BJ (cell line): ENCODE measurements at places on chromosomes 2 and 18.
A peak's percentile ranks its signal among the peaks of the same experiment; 100 is the strongest.

- peak; percentile 26 for DNase-seq
These were observed 177.4 kb upstream of the CWC22 start for GRCh38 chr2:180184506-180184905.

- DNase-seq, result no peak
These were observed 2.3 kb downstream of the SFXN5 start for GRCh38 chr2:73069041-73069854.

DNA sequence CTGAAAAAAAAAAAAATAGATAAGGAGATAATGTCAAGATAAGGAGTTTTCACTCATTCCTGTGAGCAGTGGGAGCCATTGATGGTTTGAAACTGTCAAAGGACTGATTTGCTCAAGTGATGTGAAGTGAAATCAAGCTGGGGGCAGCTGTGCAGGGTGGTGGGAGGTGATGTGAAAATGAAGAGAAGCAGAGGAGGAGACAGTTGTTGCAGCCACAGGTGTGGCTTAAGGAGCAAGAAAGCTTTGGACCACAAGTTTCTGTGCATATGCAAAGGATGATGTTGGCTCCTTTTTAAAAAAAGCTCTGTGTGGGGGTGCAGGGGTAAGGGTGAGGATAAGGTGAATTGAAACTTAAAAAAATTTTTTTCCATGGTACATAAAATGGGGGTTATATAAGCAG, 8.3 kb downstream of the EFR3B start:
- DNase-seq, result no peak

DNA sequence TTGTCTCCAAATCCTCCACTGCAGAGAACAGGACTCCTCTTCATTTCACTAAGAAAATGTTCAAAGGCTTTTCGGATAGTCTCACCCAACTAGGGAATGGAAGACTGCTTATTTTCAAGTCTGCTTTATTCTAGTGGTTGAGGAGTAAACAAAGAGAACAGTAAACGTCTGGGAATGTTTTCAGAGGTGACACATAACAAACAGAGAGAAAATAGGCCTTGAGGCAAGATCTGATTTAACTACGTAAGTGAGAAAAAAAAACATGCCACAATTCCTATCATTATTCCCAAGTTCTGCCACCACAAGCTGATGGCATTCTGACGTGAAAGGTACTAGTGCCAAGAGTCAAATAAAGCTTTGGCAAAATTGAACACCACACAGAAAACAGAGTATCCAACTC, 16.7 kb upstream of the WIPF1 start:
- DNase-seq, result peak; percentile 89

DNA sequence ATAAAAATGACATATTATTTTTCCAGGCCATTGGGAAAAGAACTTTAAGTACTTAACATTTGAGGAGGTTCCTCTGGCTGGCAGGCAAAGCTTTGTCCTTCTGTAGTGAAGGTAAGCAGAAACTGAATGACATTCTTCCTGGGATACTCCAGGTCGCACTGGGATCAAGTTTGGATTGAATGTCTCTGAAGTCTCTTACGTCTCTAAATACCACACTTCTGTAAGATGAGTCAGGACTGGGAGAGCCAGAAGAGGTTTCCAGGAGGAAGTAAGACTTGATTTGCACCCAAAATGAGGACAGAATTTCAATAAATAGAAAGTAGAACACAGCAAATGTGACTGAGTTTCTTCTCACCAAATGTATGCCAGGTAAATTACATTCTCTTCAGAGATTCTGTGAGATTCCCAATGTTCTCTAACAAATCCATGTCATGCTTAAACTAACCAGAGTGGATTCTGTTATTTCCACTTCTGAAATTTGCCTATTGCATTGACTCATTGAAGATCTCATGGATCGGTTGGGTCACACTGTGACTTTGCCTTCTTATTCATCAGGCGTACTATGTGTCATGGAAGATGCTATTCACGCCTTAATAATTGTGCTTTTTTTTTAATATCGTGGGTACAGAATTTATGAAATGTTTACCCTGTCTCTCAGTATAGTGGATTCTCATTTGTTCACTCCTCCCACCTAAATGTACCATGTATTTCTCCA, 25.5 kb upstream of the VIT start:
- no peak for DNase-seq

DNA sequence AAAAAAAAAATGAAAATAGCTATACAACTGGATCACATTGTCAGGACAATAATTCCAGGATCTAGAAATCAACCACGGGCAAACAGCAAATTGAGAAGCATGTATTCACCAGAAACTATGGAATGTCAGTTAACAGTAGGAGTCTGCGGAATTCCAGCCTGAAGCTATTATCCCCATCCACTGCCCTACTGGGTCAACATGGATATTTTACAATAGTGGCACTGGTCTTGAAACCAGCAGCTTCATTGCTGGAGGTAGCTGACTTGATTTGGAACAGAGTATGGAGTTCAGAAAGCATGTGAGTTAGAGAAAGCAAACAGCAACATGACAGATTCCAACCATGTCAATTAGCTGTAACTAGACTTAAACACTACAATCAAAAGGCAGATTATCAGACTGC, 55.7 kb upstream of the PDE1A start:
- DNase-seq, result no peak

GRCh38 chr2:240957656-240958365, 40.6 kb upstream of the SNED1 start:
- DNase-seq, result no peak

DNA sequence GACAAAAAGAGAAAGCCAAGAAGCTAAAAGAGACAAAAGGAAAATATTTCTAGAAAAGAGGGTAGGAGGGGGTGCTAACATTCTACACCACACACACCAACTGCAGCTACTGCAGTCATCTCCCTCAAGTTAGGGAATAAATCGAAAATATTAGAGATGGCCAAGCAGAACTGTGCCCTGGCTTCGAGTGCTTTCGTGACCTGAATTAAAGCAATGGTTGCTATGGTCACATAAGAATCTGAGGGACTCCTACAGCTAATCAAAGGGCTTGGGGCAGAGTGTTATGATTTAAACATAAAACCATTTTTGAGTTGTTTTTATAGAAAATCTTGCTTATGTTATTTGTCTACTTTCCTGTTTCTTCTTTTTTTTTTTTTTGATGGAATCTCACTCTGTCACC, 159.6 kb upstream of the HNRNPA3 start:
- DNase-seq, result no peak

GRCh38 chr2:218014706-218015585, 12.2 kb upstream of the TNS1 start:
- no peak for DNase-seq

DNA sequence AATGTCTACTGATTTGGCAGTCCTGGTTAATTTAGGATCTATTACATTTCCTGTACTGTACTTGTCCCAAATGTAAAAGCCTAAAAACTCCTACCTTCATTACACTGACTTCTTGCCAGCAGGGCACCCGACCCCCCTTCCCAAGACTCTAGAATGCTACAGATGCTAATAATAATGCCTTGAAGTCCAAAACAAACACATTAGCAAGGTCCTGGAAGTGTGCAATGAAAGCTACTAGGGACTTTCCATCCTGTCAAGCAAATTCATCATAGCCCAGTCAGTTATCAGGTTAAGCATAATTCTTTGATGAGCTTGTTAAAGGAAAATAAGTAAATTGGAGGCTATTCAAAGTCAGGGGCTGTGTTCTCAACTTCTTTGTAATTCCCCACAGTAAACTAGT, 115.3 kb upstream of the RBBP8 start:
- no peak for DNase-seq

GRCh38 chr18:50313031-50313607, 25.6 kb upstream of the CXXC1 start:
- DNase-seq, result no peak

DNA sequence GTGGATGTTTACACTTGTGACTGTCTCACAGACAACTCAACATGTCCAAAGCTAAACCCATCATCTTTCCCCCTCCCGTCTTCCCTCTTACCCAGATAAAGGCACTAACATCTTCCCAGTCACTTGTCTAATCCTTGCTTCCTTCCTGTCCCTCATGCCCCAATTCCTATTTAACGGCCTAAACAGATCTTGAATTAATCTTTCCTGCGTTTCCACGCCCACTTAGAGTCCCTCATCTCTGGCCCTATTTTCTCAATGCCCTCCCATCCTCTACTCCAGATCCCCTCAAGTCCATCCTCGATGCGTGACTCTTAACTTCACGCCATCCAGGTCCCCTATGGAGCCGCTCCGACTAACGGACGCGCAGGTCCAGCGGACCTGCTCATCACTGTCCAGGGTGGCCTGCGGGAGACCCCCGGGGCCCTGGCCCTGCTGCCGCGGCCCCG, 682 bp upstream of the SCLY start:
- DNase-seq, result no peak

DNA sequence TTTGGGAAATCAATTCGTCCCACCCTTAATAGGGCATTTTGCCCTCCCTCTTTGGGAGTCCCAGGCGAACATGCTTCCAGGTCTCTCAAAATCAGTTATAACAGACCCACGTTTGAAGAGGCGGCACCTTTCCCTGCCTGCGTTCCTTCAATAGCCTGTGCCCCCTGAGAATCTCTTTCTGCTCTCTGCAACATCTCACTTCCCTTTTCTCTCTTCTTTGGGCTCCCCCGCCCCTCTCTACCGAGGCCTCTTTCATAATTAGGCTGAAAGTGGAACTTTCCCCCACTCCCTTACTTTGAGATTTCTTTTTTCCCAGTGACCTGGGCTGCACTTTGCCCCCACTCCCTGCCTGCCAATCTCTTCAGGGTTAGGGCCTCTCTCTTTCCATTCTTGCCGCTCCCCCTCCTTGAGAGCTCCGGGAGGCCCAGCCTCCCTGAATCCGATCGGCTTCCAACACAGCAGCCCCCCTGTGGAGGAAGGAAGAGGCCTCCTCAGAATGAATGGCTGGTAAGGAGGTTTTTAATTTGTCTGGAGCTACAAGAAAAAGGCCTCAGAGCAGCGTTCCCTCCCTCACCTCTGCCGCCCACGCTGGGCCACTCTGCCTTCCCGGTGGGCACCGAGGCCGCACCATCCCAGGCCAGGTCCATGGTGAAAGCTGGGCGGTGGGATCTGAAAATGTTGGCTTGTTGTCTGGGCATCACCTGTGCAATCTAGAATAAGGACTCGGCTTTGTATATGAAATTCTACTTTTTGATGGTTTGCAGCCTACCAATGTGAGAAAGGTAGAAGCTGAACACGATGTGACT, 162.6 kb upstream of the SIX3 start:
- DNase-seq, result no peak

DNA sequence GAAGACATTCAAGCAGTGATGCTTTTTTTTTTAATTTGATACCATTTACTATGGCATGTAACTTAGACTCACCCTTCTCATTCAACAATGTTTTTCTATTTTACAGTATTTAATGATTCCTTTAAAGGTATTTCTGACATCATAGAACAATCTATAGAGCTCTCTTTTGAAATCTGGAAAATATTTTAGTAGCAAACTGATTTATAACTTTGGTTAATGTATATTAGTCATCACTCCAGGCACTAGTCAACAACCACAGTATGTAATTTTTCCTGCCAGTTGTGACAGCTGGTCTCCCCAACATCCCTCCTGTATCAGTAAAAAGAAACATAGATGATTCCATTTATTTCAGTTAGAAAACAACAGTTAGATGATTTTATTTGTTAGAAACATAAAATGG, 122.9 kb downstream of the LCLAT1 start:
- no peak for DNase-seq

DNA sequence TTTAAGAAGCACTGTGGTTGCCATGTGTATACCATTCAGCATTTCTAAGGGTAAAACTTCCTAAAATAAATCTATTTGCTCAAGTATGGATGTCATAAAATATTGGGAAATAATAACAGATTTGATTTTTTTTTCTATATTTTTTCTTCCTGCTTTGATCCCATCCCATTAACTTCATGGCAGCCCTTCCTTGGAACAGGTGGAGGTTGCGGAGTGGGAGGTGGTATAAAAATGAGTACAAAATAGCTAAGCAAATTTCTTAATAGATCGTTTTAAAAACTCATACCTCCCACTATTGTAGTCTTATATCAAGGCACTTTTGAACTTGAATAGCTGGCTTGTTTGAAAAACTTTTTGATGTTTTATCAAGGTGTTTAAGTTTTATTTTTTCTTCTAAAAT, 152.1 kb upstream of the KYNU start:
- no peak for DNase-seq

- no peak for DNase-seq
These were observed 140.8 kb upstream of the SLC35G4 start for GRCh38 chr18:11468617-11469016.

- DNase-seq, result no peak
These were observed 71.7 kb downstream of the LIMS1 start for GRCh38 chr2:108605947-108606346.

DNA sequence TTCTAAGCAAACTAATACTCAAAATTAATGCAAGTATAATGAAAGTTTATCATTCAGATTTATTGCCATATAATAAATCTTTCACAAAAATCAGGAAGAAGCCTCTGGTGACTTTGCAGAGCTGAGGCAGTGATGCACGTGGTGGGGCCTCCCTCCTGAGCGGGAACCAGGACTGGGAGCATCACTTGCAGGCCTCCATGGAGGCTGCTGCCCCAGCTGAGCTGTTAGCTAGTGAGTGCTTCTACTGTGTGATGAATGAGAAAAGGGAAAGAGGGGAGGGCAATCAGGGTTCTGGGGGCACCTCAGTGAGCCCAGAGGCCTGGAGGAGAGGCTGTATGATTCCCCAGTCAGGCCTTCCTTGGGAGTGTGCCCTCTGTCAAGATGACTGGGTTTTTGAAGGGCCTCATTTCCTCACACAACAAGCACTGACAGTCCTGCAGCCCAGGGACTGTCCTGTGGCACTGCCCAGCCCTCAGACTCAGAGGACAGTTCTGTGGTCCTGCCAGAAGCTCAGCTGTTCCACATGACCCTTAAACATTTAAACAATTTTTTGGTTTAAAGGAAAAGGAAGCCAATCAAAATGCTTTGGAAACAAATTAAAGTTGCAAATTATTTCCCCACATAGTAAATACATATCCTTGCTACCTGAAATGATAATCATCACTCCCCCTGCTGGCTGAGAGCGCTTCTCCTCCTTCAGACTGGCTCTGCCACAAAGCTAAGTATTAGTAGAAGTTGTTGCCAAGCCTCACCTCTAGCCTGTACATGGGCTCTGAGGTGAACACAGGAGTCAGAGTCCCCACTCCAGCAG, 90.9 kb upstream of the SMAD7 start:
- no peak for DNase-seq

- no peak for DNase-seq
These were observed 11.0 kb downstream of the SDC1 start for GRCh38 chr2:20213651-20214565.

DNA sequence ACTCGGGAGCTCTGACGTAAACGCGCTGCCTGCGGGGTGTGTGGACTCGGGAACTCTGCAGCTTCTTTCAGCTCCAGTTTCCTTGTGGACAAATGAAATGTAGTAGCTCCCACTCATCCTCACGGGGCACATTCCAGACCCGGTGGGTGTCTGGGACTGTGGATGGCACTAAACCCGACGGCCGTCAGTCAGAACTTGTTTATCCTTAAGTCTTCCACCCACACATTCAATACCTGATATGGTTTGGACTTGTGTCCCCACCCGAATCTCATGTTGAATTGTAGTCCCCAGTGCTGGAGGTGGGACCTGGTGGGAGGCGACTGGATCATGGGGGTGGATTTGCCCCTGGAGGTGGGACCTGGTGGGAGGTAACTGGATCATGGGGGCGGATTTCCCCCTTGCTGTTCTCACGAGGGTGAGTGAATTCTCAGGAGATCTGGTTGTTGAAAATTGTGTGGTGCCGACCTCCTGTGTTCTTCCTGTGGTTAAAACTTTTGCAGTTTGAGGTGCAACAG, 81.2 kb upstream of the SNTG2 start:
- no peak for DNase-seq

- peak; percentile 81 for DNase-seq
These were observed 128.8 kb upstream of the TRIB2 start for GRCh38 chr2:12587729-12588522.

GRCh38 chr2:56539618-56540017, 355.8 kb downstream of the CCDC85A start:
- DNase-seq, result no peak
